ENCODE measurements at places on chromosomes 12 and 14. TPM values are rescaled to one million over a fixed set of nuclear protein-coding genes. Genes with fewer than 3 reads are reported as not detected.

RTL1 gene
- total RNA-seq = 3.6 TPM

ZBTB25 gene
- 11.8 TPM for total RNA-seq

SLC22A17 gene
- total RNA-seq = 38.8 TPM

KITLG gene
- total RNA-seq = 17.8 TPM

Data from umbilical cord (tissue), 2 donors.